Kidney (tissue), 22 donors: ENCODE measurements at places on chromosomes 11 and 22.

DNA sequence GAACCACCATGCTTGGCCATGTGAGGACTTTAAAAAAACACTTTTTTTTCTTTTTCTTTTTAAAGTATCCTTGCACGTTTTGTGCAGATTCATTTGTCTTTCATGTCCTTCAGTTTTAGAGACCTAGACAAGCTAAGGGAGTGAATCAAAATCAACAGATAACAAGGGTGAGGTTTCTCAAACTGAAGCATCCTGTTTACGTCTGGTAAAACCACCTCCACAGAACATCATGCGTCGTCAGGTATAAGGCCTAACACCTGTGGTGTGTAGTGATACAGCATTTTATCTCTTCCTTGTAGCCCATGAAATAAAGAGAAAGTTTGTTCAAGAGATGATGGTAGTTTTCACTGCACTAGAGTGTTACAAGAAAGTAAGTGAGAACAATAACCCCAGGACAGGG lies 26.3 kb upstream of the CSF2RB start:
- no peak for DNase-seq

- DNase-seq, result no peak
These were observed 27.2 kb downstream of the STIM1 start for GRCh38 chr11:3882655-3883054.

DNA sequence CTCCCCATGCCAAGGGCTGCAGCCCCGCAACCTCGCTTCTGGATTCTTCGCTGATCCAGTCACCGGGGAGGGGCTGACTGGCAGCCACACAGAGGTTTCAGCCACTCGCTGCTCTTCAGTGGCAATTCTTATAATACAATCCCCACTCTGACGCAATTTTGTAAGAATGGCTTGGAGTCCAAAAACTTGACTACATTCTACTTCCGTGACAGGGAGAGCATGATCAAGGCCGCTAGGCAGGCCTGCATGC lies 14.9 kb downstream of the PPM1F start:
- DNase-seq, result no peak

DNA sequence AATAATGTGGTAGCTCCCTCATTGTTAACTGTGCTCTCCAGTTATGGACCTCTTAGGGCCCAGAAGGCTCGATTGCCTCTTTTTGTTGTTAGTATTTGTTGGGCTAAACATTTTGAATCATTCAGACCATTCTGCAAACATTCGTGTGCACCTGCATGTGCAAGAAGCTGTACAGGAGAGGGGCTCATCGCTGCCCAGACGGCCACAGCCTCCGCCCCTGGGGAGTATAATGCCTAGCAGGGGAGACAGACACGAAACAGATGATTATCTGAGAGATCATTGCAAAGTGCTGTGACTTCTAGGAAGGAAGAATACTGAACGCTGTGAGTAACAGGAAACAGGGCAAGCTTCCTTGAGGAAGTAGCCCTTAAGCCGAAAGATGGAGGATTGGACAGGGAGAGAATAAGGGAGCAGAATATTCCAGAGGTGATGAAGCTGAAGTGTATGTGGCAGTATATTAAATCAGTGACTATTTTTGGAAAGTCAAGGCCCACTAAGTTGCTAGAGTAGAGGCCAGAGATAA lies 123.3 kb upstream of the RASSF10 start:
- no peak for DNase-seq

DNA sequence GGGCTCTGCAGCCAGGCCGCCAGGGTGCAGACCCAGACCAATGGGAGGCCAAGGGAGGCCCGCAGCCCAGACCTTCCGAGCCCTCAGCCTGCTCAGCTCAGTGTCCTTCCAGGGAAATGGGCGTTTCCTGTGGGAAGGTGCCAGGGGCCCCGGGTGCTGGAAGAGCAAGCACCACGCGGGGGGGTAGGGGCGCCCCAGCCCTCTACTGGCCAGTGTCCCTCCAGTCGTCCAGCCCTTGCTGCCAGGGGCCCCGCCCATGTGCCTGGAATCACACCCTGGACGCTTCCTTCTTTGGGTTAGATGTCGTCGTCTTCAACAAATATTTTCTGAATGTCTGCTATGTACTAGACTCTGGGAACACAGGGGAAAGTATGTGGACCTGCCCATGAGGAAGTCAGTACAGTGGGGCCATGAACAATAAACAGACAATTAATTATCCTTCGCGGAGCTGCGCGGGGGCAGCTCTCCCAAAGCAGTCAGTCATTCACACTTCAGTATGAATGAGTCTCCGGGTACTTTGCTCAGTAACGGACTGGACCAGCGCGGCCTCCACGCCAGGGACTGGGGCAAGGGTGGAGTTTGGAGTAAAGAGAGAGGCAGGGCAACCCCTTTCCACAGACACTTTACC lies 60.2 kb downstream of the CDKN1C start:
- DNase-seq, result peak; percentile 48

GRCh38 chr11:112697391-112698178 lies 263.6 kb upstream of the NCAM1 start:
- peak; percentile 74 for DNase-seq

GRCh38 chr22:20940904-20941385 lies 23.7 kb downstream of the CRKL start:
- no peak for DNase-seq

DNA sequence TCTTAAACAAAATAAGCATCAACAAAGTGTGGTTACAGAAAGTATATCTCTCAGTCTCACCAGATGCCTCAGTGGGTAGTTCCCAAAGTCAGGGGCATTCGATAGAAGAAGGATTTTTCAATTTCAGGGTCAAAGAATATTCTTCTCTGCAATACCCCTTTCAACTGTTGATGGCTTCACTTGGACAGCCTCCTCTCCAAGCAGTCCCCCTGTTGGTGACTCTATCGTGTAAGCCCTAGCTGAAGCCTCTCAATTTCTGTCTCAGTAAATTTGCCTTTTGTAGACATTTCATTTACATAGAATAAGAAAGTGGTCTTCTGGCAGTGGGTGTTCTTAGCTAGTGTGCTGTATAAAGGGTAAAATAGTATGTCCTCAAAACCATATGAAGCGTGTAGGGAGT lies 11.3 kb upstream of the CCDC83 start:
- DNase-seq, result no peak

GRCh38 chr11:104925850-104926249 lies 27.6 kb upstream of the CASP12 start:
- no peak for DNase-seq

GRCh38 chr22:17369439-17370025 lies at the start of gene CECR2:
Gene CECR2, plus strand, starts transcription at chr22:17369460. Its CDS starts 324 bp downstream, at chr22:17369784.
- DNase-seq, result peak; percentile 86

GRCh38 chr11:94888204-94888603 lies 85.2 kb downstream of the CWC15 start:
- no peak for DNase-seq

- no peak for DNase-seq
These were observed 46.3 kb upstream of the PSMA1 start for GRCh38 chr11:14566331-14567063.

GRCh38 chr11:849104-849824 lies 6.6 kb downstream of the TSPAN4 start:
- no peak for DNase-seq

GRCh38 chr11:112127056-112127455 lies 36.8 kb downstream of the IL18 start:
- DNase-seq, result no peak

DNA sequence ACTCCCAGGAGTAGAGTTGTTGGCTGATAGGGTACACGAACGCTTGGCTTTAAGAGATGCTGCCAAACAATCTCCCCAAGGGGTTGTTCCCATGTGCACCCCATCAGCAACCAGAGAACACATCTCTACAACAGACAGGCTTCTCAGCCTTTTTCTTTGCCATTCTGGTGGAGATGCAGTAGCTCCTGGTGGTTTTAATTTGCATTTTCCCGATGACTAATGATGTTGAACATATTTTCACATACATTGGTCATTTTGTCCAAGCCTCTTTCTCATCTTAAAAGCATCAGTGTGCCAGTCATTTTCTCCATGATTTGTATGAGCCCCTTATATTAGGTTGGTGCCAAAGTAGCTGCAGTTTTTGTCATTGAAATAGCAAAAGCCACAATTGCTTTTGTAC lies 21.8 kb downstream of the DHCR7 start:
- DNase-seq, result no peak

DNA sequence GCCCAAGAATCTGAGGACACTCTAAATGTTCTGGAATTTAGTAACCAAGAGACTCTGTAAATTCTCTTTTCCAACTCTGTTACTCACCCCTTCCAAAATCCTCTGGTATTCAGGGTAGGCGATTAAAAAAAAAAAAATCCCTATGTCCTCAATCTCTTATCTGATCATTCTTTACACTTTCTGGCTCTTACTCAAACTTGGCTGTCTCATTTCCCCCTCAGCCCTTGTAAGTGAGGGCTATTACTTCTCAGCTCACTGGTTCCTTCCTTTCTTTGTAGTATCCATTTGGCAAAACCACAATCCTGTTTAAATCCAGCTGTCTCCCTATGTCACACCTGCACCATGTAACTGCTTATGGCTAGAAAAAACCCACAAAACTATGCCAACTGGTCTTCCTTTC lies 12.7 kb upstream of the MSANTD2 start:
- no peak for DNase-seq

- DNase-seq, result no peak
These were observed 2.6 kb downstream of the ANKRD13D start for GRCh38 chr11:67291481-67292381.

GRCh38 chr11:117054382-117054781 lies 43.8 kb downstream of the SIK3 start:
- no peak for DNase-seq

- no peak for DNase-seq
These were observed 73.6 kb downstream of the DSCAML1 start for GRCh38 chr11:117723277-117724024.

- no peak for DNase-seq
These were observed 34.4 kb downstream of the PRMT3 start for GRCh38 chr11:20421946-20422345.

GRCh38 chr11:128772814-128773213 lies 78.9 kb downstream of the FLI1 start:
- peak; percentile 92 for DNase-seq

DNA sequence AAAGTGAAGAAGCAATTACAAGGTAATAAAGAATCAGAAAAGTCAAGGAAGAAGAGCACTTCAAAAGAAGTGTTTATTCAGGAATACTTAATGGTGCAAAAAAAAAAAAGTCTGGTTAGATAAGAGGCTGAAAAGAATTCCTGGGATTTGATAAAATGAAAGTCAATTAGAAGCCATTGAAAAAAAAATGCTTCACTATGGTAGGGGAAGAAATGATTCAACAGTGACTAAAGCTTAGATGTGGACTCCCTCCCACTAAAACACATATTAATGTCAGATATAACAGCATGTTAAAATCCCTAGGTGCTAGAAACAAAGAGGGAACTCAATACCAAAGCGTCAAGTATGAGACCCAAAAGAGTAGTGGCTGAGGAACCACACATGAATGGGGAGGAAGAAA lies 335.3 kb upstream of the PITPNB start:
- no peak for DNase-seq

DNA sequence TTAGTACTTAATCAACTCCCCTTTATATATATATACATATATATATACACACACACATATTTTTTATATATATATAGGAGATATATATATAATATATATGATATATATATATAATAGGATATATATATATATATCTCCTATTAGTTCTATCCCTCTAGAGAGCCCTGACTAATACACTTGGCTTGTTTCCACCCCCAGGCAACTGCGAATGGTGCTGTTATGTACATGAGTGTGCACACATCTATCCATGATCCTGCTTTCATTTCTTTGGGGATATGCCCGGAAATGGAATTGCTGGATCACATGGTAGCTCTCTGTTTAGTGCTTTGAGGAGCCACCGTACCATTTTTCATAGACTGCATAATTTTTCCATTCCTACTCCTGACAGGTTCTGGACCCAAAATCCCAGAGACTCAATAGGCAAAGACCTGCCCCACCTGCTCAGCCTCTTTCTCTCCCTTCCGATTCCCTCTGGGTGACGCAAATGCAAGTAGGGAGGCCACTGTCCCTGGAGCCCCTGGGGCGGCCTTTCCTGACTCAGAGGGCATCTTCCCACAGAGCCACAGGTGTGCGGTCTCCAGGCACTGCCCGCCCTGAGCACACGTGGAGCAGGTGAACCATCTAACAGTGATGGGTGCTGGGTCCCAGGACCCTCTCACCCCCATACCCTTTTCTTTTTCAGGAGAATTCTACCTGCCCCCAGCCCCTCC lies 12.0 kb downstream of the FGF3 start:
- DNase-seq, result no peak

DNA sequence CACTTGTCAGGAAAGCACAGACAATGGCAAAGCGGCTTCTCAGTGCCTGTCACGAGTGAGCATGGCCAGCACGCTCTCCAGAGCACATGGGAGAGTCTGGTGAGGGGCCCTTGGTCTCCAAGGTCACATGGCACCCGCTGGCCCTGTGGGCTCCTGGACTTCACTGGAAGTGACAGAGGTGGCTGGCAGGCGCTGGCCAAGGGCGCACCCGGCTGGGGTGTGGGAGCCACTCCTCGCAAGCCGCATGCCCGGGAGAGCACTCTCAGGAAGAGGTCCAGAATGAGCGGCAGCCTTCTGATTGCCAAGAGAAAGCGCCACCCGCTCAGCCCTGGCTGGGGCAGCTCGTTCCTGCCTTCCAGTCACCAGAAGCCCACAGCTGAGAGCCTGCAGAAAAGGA lies 17.1 kb upstream of the MOB2 start:
- no peak for DNase-seq

- peak; percentile 13 for DNase-seq
These were observed 160.8 kb downstream of the MSANTD4 start for GRCh38 chr11:105861225-105861624.

GRCh38 chr11:120331301-120331996 lies 4.8 kb upstream of the ARHGEF12 start:
- no peak for DNase-seq

GRCh38 chr11:133601641-133602040 lies 69.3 kb upstream of the OPCML start:
- no peak for DNase-seq

- DNase-seq, result peak; percentile 98
These were observed at the start of gene CCDC85B for GRCh38 chr11:65890324-65891218. Gene CCDC85B, plus strand, starts transcription at chr11:65890673. Its CDS starts 111 bp downstream, at chr11:65890784.

DNA sequence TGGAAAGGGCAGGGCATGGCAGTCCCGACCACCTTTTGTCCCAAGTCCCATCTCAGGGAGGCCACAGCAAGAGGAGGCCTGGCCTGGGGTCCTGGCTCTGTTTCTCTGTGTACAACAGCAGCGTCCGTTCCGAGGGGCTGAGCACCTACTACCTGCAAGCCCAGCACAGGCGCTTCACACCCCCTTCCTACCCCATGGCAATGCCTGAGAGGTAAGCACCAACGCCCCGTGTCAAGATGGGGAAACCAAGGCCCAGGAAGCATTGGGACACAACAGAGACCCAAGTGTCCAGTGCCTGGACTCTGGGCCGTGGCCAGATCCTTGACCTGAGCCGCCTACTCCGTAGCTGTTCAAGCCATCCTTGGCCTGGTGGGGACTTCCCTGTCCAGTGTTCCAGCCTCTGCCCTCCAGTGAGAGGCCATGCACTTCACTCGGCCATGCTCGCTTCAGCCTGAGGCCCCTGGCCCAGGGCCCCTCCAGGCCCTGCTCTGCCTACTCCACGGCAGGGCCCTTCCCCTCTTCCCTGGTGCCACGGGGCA lies 14.3 kb upstream of the TCF20 start:
- DNase-seq, result peak; percentile 71

DNA sequence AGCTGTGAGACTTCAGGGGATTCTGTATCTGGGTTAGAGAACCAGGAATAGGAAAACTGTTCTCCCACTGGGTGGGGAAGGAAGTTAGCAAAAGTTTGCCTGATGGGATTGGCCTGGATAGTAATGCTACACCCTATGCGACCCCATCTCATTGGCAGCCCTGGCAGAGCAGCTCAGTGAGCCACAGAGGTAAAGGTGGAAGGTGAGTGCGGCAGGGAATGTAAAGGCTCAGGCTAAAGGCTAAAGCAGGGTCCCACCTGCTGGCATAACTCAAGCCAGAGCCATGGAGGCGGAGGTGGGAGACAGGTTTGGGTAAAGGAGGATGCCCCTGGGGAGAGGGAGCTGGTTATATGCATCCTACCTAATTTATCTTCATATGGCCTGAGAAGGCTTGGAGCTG lies 18.7 kb downstream of the SSH3 start:
- DNase-seq, result no peak
